ENCODE measurements at places on chromosomes 1 and 21.

DNA sequence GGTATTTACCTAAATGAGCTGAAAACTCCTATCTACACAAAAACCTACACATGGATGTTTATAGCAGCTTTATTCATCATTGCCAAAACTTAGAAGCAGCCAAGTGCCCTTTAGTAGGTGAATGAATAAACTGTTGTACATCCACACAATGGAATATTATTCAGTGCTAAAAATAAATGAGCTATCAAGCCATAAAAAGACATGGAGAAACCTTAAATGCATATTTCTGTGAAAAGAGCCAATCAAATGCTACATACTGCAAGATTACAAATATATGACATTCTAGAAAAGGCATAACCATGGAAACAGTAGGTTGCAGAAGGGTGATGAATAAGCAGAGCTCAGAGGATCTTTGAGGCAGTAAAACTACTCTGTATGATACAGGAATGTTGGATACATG, 23.3 kb downstream of the ABCB10 start:
- DNase-seq, result no peak

DNA sequence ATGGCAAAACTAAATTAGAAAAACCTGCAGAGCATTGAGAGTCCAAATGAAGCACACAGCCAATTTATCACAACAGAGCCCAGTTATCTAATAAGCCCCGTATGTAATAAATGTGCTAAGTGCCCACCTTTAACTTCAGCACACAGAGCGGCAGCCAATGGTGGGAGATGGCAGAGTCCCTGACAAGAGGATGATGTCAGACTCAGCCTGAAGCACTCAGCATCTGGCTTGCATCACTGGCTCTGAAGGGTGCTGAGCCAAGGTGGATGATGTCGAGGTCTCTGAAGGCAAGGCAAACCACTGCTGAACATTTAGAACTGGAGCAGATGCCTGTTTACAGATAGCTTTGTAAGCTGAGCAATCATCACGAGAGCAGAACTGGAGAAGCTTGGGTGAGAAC, 118.3 kb downstream of the NUF2 start:
- DNase-seq, result no peak

GRCh38 chr1:152127673-152128072, 12.4 kb upstream of the TCHH start:
- no peak for DNase-seq

- no peak for DNase-seq
Observed at GRCh38 chr21:42234041-42234440, 15.1 kb downstream of the ABCG1 start.

DNA sequence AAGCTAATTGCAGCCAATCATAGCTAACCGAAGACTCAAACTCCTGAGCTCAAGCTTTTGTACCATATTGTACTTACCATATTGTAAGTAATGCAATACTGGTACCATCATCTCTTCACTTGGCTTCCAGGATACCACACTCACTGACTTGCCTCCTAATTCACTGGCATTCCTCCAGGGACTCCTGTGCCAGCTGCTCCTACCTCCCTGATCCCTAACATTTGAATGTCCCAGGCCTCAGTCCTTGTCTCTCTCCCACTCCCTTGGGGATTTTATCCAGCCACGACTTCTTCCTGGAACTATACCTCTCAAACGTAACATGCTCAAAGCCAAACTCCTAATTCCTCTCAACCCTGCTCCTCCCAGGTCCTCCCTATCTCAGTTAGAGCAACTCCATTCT, 33.8 kb downstream of the USP48 start:
- DNase-seq, result no peak

DNA sequence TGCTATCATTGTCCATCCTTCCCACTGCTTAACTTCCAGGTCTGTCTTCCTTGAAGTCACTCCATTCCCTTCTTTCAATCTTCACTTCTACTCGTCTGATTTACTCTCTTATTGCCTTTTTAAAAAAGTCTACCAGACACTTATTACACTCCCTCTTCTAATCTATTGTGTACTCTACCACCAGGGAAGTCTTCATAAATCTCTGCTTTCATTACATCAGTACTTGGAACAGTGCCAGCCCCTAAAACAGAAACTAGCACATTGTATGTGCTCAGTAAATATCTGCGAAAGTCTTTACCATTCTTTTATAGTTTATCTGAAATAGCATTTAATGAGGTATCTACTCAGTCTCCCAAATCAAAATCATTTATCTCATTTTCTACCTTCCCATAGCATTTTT, 236.4 kb downstream of the USH2A start:
- DNase-seq, result no peak

DNA sequence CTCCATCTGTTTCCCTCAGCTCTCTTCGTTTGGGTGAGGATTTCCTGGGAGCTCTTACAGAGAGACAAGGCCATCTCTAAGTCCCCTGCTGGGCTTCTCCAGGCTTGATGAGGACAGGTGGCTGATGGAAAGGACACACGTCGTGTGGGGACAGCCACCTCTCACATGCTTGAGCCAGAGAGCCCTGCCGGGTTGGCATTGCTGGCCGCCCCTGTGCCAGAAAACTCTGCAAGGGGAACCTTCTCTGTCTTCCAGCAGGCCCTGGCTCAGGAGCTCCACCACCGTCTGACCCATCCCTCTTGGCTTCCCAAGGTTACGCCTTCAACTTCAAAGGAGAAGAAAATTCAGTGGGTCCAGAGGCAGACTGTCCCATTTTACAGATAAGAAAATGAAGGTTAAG, 82.8 kb downstream of the CASZ1 start:
- DNase-seq, result no peak

DNA sequence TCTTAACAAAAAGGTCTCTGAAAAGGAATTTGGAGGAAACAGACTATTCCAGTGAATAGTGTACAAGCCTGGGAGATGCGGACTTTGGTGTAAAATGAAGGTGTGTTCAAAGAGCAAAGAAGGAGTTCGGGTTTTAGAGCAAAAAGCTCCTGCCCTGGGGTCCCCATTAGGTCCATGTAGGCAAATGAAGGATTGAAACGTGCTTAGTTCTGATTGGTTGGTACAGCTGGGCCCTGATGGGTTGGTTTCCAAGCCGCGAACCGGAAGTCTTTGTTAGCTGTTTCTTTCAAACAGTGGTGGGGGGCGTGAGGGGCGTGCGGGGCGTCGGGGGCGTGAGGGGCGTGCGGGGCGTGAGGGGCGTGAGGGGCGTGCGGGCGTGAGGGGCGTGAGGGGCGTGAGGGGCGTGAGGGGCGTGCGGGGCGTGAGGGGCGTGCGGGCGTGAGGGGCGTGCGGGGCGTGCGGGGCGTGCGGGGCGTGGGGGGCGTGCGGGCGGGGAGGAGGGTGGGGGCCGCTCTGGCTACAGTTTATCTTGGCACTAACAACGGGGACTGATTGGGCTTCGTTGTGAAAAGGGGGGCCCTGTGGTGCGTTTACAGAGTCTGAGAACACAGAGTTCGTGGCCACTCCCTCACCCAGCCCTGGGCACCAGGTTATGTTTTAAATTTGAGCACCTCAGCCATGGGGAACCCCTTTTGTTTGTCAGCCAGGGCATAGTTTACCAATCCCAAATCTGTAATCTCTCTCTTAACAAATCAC, 29.4 kb downstream of the LRRC3 start:
- DNase-seq, result no peak

GRCh38 chr1:210978316-210978973, 155.5 kb downstream of the KCNH1 start:
- no peak for DNase-seq

DNA sequence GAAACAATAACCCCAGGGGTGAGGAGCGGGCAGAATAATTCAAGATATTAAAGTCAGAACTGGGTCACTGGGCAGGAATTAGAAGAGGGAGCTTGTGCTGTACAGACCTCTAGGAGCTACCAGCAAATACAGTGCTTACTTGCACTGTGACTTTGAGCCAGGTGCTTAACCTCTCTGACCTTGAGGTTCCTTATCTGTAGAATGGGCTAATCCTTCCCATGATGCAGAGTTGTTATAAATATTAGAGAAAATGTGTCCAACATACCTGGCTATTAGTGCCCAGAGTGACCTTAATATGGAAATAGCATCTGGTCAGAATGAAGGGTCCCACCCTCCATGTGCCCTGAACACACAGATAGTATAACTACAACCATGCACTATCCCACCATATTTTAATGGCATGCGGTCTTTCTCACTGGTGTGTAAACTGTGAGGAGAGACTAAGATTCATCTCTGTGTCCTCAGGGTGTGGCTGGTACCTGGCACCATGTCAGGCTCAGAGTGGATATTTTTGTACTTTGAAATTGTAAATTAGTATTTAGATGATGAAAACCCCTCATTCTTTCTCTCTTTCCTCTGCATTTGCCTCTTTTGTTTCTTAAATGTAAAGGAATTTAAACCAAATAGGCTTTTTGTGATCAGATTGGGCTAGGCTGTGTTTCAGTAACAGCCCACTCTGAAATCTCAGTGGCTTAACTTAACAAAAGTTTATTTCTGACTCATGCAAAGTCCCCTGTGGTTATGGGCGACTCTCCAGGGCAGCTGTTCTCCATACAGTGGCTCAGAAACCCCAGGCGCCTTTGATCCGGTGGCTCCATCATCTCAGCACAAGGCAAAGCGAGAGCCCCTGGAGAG, 60.0 kb upstream of the ROR1 start:
- DNase-seq, result no peak

DNA sequence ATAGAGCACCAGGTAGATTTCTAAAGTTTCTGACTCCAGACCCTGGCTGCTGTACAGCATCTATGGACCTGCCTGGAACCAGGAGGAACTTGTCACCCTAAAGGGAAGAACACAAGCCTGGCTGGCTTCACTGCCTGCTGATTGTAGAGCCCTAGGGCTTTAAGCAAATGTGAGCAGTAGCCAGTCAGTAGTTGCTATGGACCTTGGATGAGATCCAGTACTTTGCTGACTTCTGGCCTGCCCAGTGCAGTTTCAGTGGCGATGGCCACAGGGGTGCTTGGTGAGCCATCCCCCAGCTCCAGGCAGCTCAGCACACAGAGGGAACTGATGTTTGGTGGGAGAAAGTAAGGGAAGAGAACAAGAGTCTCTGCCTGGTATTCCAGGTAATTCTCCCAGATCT, 68.4 kb downstream of the ATP6V1G3 start:
- DNase-seq, result no peak

DNA sequence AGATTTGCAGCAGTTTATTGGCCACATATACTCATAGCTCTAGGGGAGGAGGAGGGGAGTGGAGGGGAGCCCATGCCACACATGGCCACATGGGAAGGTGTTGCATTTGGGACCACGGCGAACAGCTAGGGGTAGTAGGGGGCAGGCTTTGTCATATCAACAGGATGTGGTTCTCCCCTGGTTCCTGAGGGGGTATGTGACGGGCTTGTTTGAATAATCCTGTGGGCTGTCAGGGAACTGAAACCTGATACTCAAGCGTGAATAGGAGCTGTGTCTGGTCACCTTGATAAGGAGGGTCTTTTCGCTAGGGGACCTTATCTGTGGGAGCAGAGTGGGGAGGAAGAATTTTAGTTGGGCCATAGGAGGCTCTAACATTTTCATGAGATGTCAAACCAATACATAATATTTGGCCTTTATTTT, 264.7 kb downstream of the CTH start:
- no peak for DNase-seq

- no peak for DNase-seq
Observed at GRCh38 chr1:84972377-84972987, 24.4 kb downstream of the MCOLN2 start.

GRCh38 chr1:109641078-109641740, 14.7 kb upstream of the GSTM4 start:
- no peak for DNase-seq

DNA sequence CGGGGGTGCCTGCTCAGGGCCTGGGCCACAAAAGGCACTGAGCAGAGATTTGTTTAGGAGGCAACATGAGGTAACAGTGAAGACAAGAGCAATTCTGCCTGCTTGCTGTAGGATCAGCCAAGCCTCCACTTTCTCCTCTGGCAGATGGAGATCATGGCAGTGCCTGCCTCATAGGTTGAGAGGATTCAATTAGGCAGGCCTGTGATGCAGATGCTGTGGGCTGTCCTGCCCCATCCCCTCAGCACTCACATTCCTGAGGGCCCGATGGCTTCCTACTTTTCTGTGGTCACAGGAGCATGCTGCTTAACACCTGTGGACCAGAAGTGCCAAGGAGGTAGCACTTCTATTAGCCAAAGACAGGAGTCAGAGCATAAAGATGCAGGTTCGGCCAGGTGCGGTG, 1.2 kb upstream of the UBL4B start:
- DNase-seq, result no peak

- DNase-seq, result peak; percentile 67
Observed at GRCh38 chr1:40774266-40774998, 9.2 kb upstream of the KCNQ4 start.

- no peak for DNase-seq
Observed at GRCh38 chr1:74502858-74503257, 9.6 kb downstream of the LRRC53 start.

DNA sequence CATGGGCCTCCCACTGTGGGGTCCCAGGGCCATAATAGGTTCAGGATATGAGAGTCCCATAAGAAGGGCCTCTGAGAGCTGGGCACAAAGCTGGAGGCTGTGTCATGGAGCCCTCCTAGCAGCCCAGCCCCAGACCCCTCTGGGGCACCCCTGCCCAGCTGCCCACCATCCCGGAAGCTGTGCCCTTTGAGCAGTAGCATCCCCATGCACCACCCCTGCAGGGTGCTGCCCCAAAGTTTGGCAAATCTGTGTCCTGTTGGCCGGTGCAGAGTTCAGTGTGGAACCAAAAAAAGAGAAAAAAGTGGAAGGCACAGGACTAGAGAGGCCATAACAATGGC, 17.6 kb downstream of the TNNT2 start:
- DNase-seq, result no peak

GRCh38 chr1:164641353-164641730, 82.4 kb downstream of the PBX1 start:
- DNase-seq, result no peak

DNA sequence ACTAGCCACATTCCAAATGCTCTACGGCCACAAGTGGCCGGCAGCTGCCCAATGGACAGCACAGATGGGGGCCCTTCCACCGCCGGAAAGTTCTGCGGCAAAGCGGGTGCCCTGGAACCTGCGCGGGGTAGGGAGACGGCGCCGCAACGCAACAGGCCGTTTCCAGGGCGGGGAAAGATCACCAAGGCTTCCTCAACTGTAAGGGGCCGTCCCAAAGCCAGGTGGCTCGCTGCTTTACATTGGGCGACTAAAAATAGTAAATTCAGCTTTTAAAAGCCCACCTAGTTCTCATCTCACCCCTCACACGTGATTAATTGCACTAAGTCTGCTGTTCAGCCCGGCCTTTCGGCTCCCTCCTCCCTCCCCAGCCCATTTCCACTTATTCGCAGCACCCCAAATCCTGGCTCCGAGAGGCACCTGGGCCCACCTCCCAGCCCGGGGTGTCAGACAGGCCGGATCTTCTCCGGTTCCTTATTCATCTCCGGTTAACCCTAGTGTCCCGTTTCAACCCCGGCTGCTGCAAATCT, 643 bp downstream of the CFAP298 start:
- DNase-seq, result peak; percentile 6

GRCh38 chr1:56586502-56586901, 7.1 kb upstream of the PLPP3 start:
- DNase-seq, result no peak

Measured in activated CD4-positive, alpha-beta T cell treated with anti-CD3 and anti-CD28 coated beads, Interleukin-2, amount 50 U/mL, for 4 hours (primary cell).